ENCODE measurements at places on chromosomes 3 and 15.

DNA sequence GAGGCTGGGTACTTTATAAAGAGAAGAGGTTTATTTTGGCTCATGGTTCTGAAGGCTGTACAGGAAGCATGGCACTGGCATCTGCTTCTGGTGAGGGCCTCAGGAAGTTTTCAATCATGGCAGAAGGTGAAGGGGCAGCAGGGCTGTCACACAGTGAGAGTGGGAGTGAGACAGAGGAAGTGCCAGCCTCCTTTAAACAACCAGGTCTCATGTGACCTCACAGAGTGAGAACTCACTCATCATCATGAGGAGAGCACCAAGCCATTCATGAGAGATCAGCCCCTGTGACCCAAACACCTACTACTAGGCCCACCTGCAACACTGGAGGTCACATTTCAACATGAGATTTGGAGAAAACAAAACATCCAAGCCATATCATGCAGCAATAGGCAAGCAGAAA is 9.3 kb upstream of the RFTN1 start:
- DNase-seq, result no peak

DNA sequence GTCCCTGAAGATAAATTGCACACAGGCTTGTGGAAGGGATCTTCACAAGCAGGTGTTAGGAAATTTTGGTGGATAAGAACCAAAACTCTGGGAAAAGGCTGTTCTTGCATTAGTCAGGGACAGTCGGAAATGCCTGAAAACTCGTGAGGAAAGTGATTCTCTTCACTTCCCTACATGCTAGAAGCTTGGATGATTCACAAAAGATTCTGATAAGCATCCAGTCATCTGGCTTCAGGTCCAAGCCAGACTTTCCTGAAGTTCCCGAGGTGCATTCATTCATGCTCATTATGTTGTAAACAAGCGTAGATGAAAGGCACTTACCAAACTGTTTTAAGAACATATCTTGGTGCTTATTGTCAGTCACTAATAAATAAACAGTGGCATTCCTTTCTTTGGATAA is 1028.7 kb downstream of the NTRK3 start:
- DNase-seq, result no peak

DNA sequence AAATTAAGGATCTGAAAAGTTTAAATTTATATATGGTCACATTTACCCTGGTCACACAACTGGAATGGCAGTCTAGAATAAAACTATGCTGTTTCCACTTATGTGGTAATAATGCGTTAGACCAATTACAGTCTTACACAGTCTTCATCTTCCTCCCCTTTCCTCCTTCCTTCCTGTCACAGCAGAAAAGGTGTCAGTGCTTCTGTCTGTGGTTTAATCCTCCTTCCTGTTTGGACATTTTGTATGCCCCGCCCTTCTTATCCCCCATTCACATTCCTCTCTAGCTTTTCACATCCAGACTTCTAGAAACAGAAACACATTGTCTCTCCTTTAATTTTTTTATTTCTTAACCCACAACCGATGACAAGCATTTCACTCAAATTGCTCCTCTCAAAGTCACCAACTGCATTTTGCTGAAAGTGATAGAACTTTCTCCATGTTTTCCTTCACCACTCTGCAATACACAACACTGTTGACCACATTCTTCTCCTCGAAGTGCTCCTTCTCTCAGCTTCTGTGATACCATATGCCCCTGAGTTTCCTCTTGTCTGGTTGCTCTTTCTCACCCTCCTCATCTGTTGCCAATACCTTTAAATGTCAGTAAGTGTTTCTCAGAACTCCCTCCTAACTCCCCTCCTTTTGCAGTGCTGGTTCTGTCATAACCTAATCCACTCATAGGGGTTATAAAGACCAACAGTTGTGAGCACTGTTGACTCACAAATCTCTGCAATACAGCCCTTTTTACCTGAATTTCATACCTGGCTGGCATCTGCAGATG is 271.6 kb downstream of the UBE2E2 start:
- DNase-seq, result no peak

DNA sequence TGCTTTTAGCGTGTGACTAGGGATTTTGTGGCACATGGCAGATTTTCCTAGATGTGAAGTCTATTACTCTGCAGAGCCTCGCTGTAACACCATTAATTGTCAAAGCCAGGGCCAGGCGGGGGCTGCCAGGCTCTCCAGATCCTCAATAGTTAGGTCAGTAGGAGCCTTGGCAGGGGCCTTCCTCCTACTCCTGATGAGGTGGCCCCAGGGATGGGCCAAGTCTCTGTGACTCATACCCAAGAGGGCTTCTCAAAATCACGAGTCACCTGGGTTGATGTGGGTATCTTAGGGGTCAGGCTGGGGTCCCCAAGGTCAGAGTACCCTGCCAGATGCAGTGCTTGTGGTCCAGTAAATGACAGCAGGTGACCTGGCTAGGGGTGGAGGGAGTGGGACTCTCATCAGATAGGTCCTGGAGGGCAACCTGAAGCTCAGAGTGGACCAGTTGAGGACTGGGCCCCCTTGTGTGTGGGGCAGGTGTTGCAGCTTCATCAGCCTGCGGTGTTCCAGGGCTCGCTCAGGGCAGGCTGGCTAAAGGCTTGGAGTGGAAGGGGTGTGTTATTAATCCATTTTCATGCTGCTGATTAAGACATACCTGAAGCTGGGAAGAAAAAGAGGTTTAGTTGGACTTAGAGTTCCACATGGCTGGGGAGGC is 88.5 kb upstream of the MYZAP start:
- DNase-seq, result no peak

GRCh38 chr15:101105059-101105891 is 146.6 kb downstream of the CHSY1 start:
- DNase-seq, result no peak

DNA sequence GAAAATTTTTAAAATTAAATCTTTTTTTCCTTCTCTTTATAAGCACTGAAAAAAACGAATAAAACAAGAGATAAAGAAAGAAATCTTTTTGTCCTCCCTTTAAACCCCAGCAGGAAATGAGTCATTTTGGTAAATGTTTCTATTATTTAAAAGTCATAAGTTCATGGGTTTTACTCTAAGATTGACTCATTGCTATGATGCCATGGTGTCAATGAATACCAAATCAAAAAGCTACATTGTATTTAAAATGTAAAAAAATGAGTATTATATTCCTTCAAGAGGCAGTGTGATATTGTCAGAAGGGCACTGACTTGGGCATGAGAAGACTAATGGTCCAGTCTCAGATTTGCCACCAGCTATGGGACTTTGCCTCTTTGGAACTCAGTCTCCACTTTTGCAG is 303.4 kb upstream of the DNAJC19 start:
- no peak for DNase-seq

GRCh38 chr15:82572986-82573385 is 32.7 kb upstream of the RPS17 start:
- DNase-seq, result no peak

- no peak for DNase-seq
These were observed 48.7 kb upstream of the SKOR1 start for GRCh38 chr15:67776600-67776999.

GRCh38 chr3:71907996-71908395 is 123.0 kb upstream of the PROK2 start:
- DNase-seq, result no peak

DNA sequence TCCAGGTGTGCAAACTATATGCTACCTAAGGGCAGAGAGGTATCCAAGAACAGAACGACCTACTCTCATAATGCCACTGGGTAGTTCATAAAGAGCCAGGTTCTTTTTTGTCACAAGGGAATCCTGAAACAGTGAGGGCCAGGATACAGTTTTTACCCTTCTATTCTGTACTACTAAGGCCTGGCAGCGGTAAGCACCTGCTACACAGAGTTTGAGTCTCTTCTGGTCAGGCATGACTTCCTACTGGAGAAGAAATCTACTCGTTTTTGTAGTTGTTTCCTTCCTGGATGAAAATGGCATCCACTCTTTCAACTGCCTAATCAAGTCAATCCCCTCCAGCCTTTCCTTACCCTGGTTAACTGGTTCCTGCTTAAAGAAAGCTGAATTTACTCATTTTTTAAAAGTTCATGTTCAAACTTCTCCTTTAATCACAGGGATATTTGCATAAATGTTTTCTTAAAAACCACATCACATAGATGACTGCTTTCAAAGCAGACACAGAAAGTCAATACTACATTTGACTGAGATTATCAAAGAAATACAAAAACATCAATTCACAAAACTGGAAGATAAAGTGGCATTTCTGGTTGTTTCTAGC is 40.0 kb downstream of the MAP4 start:
- no peak for DNase-seq

DNA sequence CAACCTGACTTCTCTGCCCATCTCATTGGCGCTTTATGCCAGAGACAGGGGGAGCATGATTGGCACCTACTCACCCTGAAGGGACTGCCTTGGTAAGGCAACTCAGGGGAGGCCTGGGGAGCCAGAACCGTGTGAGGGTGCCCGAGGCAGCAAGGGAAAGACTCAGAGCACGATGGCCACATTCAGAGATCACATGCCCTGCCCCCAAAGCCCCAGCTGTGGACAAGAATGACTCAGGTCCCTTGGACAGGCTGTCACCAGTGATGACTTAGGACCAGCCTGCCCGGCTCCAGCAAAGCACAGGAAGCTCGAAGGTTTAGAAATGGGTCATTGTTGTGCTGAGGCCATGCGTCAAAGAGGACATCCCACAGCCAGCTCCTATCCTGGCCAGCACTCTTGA is 49.1 kb upstream of the LIMD1 start:
- DNase-seq, result no peak

All from cortex of kidney (tissue), 1 donor.